PC-9 (cell line): ENCODE measurements at places on chromosomes 6 and 20. TPM values are rescaled to one million over a fixed set of nuclear protein-coding genes. Genes with fewer than 3 reads are reported as not detected.

Gene PPP1R18
- 56.2 and 68.6 TPM in 2 replicates for total RNA-seq

GRCh38 chr6:111759836-111760785, 113.1 kb downstream of the FYN start:
- no peaks in the 10 kb centered on the region for H3K27me3 ChIP-seq
- no peaks in the 10 kb centered on the region for H3K4me1 ChIP-seq
- no peak for DNase-seq
- H3K4me3 ChIP-seq, result no peak overlapping the region
- no peaks in the 10 kb centered on the region for H3K36me3 ChIP-seq

Gene LST1
- 1.6 TPM in 2 replicates for total RNA-seq

Gene BPIFB4
- total RNA-seq, result not detected in 2 replicates

- H3K27me3 ChIP-seq, result no peaks in the 10 kb centered on the region
- H3K36me3 ChIP-seq, result peaks cover 36% of the 10 kb centered on the region
- no peak overlapping the region for H3K27ac ChIP-seq
- DNase-seq, result no peak
- H3K4me3 ChIP-seq, result no peak overlapping the region
Measured at GRCh38 chr6:137878486-137879285, 11.6 kb downstream of the TNFAIP3 start.

GRCh38 chr6:145367149-145367548, 368.2 kb downstream of the EPM2A start:
- DNase-seq, result no peak
- H3K27me3 ChIP-seq, result no peaks in the 10 kb centered on the region
